ENCODE measurements at places on chromosomes 11 and 22.

- no peak for DNase-seq
Observed at GRCh38 chr22:50035976-50036724, 21.9 kb downstream of the TTLL8 start.

DNA sequence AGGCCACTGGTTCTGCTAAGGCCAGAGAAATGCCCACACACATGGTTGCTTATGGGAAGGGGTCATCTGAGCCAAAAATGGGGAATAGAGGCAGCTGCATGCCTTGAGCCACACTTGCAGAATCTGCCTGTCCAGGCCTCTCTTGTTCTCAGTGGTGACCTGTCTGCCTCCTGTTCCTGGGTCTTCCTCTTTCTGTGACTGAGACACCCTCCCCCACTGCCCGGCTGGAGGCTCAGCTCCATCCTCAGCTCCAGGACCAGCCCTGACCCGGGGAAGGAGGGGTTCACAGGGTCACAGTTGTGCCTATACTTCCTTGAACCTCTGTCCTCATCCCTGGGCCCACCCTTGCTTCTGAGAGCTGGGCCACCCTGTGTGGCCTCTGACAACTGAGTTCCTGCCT lies 52.3 kb downstream of the CSF2RB start:
- DNase-seq: peak; percentile 57

DNA sequence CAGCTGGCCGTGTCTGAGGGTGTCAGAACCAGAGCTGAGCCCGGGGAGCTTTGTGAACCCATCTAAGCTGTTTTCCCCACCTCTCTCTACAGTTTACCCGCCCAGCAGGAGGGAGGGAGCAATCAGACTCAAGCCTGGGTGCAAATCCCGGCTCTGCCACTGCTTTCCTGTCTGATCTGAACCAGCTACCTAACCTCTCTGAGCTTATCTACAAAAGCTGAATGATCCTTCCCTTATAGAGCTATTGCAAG lies 252 bp downstream of the APOL2 start:
- DNase-seq: no peak

- no peak for DNase-seq
Observed at GRCh38 chr11:119262668-119263351, 54.1 kb downstream of the MCAM start.

- no peak for DNase-seq
Observed at GRCh38 chr11:74926304-74927030, 22.4 kb downstream of the XRRA1 start.

GRCh38 chr11:121757480-121758125 lies 304.8 kb upstream of the SORL1-AS1 start:
- no peak for DNase-seq

- no peak for DNase-seq
Observed at GRCh38 chr11:85599083-85599482, 28.1 kb downstream of the DLG2 start.

DNA sequence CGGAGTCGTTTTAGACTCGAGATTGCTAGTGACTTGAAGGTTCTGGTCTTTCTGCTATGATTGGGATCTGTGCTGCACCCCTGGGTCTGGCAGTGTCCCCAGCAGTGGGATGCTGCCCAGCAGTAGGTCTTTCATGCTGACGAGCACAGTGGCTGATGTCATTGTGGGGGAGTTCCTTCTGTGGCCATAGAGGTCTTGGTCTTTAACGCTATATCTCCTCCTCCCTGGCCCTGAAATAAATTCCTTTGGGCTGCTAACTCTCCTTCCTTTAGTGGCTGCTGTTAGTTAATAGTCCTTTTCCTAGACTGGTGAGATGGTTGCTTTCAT lies 136.3 kb downstream of the TEAD1 start:
- DNase-seq: no peak

DNA sequence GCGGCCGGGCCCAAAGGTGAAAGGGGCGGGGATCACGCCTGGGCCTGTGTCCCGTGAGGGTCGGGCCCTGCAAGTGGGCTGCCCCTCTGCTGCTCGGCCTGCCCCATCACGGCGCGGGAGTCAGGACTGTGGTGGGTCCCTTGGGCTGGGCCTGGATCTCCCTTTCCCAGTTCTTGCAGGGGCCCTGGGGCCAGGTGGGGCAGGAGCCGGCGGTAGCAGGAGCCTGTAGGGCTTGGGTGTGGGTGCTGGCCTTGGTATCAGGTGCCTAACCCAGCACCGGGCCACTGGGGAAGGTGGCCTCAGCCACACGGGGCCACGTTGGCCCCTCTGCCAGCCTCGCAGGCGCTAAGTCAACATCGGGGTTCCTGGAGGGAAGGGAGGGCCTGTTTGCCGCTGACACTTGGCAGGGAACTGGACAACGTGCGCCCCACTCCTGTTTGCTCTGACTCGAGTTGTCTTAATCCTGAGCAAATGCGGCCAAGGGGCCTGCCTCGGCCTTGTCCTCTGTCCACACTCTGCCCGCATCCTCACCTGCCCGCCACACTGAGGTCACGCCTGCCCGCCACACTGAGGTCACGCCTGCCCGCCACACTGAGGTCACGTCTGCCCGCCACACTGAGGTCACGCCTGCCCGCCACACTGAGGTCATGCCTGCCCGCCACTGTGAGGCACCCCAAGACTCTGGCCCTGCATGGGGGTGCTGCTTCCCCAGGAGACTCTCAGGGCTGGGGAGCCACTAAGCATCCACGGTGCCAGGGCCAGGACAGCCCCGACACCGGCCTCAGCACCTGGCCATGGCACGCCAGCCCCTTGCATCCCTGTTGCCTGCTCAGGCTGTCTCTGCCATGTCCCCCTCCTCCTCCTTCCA lies 14.2 kb upstream of the MUC5B start:
- DNase-seq: no peak

- no peak for DNase-seq
Observed at GRCh38 chr22:44737406-44738346, 14.7 kb upstream of the ARHGAP8 start.

DNA sequence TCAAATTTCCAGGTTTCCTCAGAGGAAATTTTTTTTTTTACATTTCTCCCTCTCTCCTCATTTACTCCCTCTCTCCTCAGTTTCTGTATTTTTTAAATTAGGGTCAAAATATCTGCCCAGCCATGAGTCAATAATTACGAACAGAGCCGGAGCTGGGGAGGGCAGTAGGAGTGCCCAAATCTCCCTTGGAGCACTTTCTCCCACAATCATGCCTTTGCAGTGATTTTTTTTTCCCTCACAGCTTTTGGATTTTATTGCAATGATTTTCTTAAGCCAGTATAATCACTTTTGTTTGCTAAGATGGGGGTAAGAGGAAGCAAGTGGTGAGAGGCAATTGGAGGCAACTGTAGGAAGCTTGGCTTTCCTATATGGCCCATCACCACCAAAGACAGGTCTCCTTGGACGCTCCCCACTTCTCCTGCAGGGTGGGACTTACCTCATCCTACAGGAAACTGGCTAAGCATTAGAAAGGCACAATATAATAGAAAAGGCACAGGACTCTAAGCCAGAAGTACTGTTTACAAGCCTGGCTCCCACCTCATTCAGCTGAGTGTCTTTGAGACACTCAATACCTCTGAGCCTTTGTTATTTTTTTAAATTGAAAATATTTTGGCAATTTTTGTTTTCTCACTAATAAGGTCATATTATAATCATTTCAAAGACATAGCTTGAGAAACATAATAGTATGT lies 192.6 kb upstream of the PITPNB start:
- DNase-seq: no peak

DNA sequence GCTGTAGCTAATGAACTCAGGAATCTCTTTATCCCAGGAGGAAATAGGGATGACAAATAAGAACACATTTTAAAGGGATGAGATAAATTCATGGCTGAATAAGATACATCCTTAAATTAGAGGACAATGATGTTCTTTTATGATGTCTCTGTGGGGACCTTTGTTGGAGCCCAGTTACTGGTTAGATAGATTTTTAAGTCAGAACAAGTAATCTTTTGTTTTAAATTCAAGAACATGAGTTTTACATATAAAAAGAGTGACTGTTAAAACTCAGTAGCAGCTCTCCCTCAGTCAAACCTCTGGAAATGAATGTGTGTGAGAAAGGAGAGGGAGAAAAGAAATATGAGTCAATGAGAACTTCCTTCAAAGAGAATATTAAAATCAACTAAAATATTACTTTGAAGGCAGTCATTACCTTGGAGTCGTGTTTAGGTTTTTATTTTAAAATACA lies 241.6 kb downstream of the SWAP70 start:
- DNase-seq: no peak

DNA sequence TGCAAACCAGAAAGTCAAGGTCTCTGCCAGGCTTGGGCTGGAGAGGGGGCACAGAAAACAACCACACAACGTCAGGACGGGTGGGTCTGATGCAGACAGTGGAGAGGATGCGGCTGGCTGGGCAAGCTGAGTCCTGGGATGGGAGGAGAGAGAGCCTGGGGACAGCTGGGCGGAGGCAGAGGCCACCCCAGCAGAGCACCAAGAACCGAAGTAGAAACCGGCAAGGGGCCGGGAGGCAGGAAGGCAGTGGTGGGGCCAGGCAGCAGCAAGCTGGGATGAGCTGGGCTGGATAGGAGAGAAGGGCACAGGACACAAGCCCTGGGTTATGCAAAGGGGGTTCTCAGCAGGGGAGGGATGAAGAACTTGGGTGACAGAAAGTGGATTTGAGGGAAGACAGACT lies 188.2 kb downstream of the SHANK2 start:
- DNase-seq: no peak

GRCh38 chr11:129278586-129279319 lies 86.6 kb upstream of the ARHGAP32 start:
- no peak for DNase-seq

GRCh38 chr22:29703569-29704195 lies 16.1 kb upstream of the CABP7 start:
- DNase-seq: no peak

DNA sequence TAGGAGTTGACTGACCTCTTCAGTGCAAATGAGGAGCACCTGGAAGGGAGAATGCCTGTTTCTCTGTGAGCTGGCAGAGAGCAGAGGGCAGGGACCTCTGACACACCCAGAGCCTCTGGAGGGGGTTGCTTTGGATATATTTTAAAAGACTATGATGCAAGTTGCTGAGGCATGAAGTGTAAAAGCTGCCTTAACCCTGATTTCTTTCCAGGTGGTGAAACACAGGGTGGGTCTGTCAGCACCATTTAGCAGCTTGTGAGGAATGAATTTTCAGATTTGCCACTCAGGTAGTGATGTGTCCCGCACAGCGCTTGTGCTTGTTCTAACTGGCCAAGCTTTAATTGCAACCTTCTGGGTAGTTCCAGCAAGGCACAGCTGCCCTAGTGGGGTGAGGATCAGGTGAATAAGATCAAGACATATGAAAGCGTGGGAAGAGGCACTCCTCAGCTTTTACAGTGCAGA lies 90.2 kb downstream of the SWAP70 start:
- DNase-seq: no peak

DNA sequence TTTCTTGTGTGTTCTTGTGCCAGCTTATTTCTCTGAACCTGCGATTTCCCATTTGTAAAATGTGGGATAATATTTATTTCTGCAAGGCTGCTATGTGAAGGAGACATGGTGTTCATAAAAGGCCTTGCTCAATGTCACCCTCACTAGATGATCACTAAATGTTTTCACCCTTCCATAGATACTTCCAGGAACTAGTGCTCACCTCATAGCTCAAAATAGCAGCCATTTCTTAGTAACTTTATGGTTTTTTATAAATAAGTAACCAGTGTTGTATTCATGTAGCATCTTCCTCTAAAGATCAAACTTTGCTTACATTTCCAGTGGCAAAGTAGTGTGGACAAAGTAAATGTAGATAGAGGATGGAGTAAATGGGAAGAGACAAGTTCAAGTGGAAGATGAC lies 23.8 kb downstream of the SYTL2 start:
- no peak for DNase-seq
